ENCODE measurements at places on chromosomes 5 and 9.

GRCh38 chr9:14085810-14086209, 228.1 kb downstream of the NFIB start:
- no peak for DNase-seq

DNA sequence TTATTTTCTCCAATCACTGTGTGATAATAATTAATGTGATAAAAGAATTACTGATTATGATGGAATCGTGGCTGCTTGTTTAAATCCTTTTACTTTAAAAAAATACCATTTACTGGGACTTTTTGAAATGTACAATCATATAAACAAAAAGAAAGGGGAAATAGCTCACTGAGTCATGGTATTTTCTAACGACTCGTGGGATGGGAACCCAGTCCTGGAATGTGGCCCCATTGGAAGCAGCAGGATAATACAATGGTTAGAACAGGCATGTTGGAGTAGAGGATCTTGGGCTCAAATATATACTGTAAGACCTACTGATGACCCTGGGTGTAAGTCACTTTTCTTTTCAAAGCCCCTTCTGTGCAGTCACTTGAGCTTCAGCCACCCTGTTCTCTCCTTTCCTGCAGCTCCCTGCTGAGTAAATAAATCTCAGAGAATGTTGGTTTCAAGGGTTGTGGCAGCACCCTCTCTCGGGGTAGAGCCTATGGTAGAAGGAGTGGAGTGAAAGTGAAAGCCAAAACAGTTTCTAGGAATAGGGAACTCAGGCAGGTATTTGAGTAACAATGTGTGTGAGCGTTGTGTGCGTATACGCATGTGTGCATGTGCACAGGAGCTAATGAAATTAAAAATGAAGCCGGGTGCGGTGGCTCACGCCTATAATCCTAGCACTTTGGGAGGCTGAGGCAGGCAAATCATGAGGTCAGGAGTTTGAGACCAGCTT, 40.8 kb upstream of the LARP1 start:
- no peak for DNase-seq

DNA sequence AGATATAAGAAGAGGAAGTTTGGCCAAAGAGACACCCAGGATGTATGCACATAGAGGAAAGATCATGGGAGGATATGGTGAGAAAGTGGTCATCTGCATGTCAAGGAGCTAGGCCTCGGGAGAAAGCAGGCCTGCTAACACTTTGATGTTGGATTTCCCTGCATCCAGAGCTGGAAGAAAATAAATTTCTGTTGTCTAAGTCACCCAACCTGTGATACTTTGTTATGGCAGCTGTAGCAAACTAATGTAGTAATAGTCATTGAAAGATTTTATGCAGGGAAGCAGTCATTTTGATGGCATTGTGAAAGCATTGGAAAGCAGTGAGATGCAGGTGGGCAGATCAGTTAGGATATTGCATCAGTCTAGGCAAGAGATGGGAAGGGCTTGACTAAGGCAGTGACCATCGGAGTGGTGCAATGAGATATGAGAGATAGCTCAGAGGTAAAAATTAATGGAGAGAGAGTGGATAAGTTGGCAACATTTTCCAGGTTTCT, 24.5 kb upstream of the FOCAD start:
- no peak for DNase-seq

- DNase-seq: no peak
Measured at GRCh38 chr5:8347984-8348383, 479.0 kb downstream of the MTRR start.

GRCh38 chr5:128241051-128241695, 157.6 kb downstream of the SLC12A2 start:
- DNase-seq: no peak

- no peak for DNase-seq
Measured at GRCh38 chr9:453832-454231, 239.2 kb downstream of the DOCK8 start.

DNA sequence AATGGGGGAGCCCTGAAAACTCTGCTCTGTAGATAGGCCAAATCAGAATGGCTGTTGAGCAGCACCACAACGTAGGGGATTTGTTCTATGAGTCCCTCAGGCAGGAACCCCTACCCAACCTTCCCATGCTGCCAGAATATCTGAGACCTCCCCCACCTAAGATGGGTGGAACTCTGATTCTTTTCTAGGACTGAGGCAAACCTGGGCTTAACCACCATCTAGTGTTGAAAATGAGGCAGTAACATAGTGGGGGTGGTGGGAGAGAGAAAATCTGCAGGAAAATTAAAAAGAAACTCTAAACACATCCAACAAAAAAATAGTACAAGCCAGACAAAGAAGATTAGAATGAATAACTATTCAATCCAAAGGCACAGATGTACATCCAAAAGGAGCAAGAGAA, 228.4 kb downstream of the ATPSCKMT start:
- no peak for DNase-seq

- DNase-seq: no peak
Measured at GRCh38 chr9:114000671-114001409, 77.3 kb downstream of the AMBP start.

DNA sequence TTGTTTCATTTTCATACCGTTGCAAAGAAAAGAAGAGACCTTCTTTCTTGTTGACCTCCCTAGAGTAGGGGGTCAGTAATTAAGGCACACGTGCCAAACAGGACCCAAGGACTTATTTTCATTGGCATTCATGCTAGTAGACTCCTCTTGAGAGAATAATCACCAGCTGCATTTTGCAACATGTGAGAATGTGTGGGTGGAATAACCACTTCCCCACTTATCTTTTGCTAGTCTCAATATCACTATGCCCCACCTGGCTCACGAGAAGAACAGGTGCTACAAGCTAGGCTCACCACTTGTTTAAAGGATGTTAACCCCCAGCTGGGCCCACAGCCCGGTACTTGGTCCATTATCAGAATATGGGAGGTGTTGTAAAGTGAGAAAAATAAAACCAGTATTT, 460.7 kb upstream of the MEF2C start:
- no peak for DNase-seq

DNA sequence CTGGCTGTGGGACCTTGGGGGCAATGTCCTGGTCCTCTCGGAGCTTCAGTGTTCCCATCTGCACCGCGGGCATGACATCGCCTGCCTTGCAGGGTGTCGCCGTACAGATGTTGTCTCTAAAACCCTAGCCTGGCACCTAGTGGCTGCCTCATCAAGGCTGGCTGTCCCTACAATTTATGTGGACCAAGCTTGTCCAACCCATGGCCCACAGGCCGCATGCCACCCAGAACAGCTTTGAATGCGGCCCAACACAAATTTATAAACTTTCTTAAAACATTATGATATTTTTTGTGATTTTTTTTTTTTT, 18.3 kb upstream of the ASS1 start:
- no peak for DNase-seq
